ENCODE measurements at places on chromosomes 1 and 21. TPM values are rescaled to one million over a fixed set of nuclear protein-coding genes. Genes with fewer than 3 reads are reported as not detected.

Gene AIDA
- 25.7 TPM for total RNA-seq

Gene SDC3
- 57.1 TPM for total RNA-seq

DNA sequence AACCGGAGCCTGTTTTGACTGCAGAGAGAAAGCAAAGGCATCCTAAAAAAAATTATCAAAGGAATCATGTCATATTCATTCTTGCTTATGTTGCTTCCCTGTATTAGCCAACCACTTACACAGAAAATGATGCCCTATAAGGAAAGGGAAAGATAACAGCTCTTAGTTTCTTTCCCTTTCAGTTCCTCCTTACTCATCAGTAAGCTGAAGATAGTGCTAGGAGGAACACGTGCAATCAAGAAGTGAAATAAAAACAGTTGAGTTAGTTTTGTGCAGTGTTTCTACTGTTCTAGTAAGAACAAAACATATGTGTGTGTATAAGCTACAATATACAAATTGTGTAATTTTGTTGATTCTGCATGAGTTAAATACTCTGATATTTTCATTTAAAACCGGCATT, 45.3 kb upstream of the MTF2 start:
- no peak for DNase-seq

DNA sequence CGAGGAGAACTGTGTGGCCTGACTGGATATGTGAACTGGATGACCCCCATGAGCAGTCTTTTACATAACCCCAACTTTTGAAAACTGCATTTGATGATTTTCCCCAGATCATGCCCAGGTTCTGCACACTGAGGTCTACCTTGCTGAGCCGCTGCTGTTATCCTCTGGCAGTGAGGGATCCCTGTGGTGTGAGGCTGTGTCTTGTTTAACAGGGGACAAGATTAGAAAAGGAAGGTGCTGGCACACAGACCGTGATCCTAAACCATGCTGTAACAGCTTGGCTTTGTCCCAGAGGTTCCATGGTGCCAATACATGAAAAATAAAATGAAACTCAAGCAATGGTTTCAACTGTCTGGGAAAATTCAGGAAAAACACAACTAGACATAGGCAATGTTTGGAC, 134.2 kb downstream of the ZZZ3 start:
- DNase-seq = no peak

DNA sequence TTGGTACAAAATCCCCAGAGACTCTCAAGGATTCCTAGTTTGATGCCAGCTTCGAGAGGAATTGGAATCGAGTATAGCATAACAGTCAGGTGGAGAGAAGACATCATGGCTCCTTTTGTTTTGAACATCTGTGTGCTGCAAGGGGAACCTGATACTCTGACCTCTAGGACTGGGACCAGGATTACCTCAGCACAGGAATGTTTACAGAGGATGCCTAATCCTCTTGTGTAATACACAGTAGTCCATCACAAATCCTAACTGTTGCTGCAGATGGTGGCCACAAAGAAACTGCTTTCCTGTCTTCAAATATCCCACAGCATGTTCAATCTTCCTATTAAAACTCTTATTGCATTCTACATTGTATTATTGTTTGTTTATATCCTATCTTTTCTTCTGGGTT, 111.8 kb upstream of the PRMT6 start:
- no peak for DNase-seq

DNA sequence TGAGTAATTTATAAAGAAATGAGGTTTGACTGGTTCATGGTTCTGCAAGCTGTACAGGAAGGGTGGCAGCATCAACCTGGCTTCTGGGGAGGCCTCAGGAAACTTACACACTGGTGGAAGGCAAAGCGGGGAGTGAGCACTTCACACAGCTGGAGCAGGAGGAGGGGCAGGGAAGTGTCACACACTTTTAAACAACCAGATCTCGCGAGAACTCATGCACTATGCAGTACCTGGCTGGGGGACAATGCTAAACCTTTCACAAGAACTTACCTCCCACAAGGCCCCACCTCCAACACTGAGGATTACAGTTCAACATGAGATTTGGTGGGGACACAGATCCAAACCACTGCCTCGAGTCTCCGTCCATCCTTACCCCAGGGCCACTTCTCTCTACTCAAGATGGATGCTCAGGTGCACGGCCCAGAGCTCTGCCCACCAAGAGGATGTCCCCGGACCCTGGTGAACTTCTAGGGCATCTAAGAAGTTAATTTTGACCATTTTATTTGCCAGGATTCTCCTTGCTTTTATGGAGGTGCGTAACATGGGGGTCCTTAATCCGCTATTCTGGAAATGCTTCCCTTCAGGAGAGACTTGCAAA, 22.7 kb upstream of the ACTRT2 start:
- DNase-seq = no peak

- no peak for DNase-seq
These were observed 9.0 kb downstream of the EPHX4 start for GRCh38 chr1:92038695-92039346.

DNA sequence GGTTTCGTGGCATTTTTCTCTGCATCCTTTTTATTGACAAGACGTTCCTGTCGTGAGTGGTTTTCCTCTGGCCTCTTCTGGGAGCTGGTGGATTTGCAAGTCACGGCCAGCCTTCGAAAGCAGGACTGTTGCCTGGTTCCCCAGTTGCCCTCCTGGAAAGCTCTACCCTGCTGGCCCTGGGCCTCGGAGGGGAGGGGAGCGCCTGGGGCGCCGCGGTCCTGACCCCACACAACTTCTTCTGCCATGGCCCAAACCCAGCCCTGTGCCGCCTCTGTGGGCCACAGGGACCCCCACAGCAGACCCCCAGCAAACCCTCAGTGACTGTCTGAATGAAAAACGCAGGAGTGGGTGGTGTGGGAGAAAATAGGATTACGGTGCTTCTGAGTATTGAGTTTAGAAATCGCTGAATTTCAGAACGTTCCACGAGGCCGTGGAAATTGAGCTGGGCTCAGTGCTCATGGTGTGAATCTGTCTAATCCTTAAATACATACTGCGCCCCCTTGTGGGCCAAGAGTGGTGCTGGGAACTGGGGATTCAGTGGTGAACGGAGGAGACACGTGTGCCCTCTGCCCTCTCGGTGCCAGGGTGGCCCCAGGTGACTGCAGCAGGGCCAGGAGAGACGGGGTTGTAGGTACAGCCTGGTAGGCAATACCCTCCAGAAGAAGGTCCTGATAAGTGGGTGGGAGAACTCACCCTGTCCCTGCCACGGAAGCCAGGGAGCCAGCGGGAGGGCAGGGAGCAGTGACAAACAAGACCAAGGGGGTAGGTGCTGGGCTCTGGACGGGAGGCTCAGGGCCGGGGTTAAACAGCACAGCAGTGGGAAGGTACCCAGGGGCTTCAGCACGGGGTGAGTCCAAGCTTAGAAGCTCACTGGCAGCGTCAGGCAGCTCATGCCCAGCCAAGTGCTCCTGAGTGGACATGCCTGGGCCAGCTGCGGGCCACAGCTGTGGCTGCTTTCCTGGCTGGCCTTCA, 101.2 kb upstream of the COL6A1 start:
- DNase-seq = no peak

- no peak for DNase-seq
These were observed 166.4 kb downstream of the PSMG1 start for GRCh38 chr21:39016740-39017315.

- no peak for DNase-seq
These were observed 16.4 kb downstream of the SLC66A1 start for GRCh38 chr1:19328486-19328885.
